Activated CD4-positive, alpha-beta T cell treated with anti-CD3 and anti-CD28 coated beads, Interleukin-2, amount 10 ng/mL, durations not matched to agents 24 days and 14 days (primary cell): ENCODE measurements at places on chromosomes 2 and 18. TPM values are rescaled to one million over a fixed set of nuclear protein-coding genes. Genes with fewer than 3 reads are reported as not detected.

GRCh38 chr2:191244350-191244749, 854 bp upstream of the MYO1B start:
- DNase-seq, result no peak
- H3K4me3 ChIP-seq, result peak overlapping the region; percentile 67
- peak overlapping the region; percentile 8 for H3K27ac ChIP-seq
- H3K4me1 ChIP-seq, result peaks cover 17% of the 10 kb centered on the region
- no peaks in the 10 kb centered on the region for H3K36me3 ChIP-seq

GRCh38 chr18:44916429-44917207, 235.9 kb downstream of the SETBP1 start:
- no peak overlapping the region for H3K27ac ChIP-seq
- DNase-seq, result no peak
- H3K36me3 ChIP-seq, result no peaks in the 10 kb centered on the region
- peaks cover 10% of the 10 kb centered on the region for H3K27me3 ChIP-seq
- no peak overlapping the region for H3K4me3 ChIP-seq

- DNase-seq, result no peak
- H3K4me1 ChIP-seq, result no peaks in the 10 kb centered on the region
- no peak overlapping the region for H3K27ac ChIP-seq
- H3K36me3 ChIP-seq, result no peaks in the 10 kb centered on the region
- H3K27me3 ChIP-seq, result no peaks in the 10 kb centered on the region
- H3K4me3 ChIP-seq, result no peak overlapping the region
Measured at GRCh38 chr2:126828051-126828450, 70.6 kb upstream of the TEX51 start.

The ZBTB7C gene
- 0.56 and 0.64 TPM in 2 replicates for total RNA-seq

The ASXL3 gene
- not detected in 2 replicates for total RNA-seq

GRCh38 chr2:134193006-134193405, 60.9 kb upstream of the MGAT5 start:
- no peak overlapping the region for H3K4me3 ChIP-seq
- H3K4me1 ChIP-seq, result peaks cover 27% of the 10 kb centered on the region
- peaks cover 6% of the 10 kb centered on the region for H3K36me3 ChIP-seq

DNA sequence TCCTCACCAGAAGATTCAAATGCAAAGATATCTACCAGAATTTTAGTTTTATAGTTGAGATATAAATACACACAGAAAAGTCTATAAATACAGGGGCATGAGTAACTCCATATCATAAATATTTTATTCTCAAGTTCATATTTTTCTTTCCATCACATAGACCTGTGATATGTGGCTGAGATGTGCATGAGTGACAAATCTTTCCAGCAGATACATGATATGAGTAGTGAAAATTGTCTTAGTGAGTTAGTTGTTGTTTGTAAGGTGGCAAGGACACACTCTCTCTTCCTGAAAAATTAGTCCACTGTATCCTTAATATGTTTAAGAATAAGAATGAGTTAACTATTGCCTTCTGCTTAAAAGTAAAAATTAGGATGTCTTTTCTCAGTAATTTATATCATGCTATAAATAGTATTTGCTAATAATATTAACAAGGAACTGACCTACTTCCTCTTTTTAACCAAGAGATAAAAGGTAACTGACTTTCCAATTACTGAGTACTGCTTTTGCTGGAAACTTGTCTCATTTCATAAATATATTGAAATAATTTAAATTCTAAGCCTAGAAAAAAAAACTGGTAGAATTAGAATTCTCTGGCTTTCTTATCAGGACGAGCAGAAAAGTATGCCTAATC, 85.2 kb upstream of the SESTD1 start:
- H3K36me3 ChIP-seq, result no peaks in the 10 kb centered on the region
- peaks cover 6% of the 10 kb centered on the region for H3K27me3 ChIP-seq
- H3K27ac ChIP-seq, result no peak overlapping the region
- no peak for DNase-seq
- H3K4me1 ChIP-seq, result no peaks in the 10 kb centered on the region
- H3K4me3 ChIP-seq, result no peak overlapping the region

GRCh38 chr2:199366406-199366805, 91.3 kb downstream of the SATB2 start:
- peaks cover 12% of the 10 kb centered on the region for H3K27me3 ChIP-seq
- no peak overlapping the region for H3K27ac ChIP-seq
- no peaks in the 10 kb centered on the region for H3K4me1 ChIP-seq
- H3K36me3 ChIP-seq, result no peaks in the 10 kb centered on the region

The ALK gene
- not detected in 2 replicates for total RNA-seq

GRCh38 chr2:64023485-64024258, 4.4 kb upstream of the VPS54 start:
- peaks cover 32% of the 10 kb centered on the region for H3K4me1 ChIP-seq
- no peak overlapping the region for H3K27ac ChIP-seq
- peaks cover 2% of the 10 kb centered on the region for H3K36me3 ChIP-seq
- no peak overlapping the region for H3K4me3 ChIP-seq
- DNase-seq, result no peak

GRCh38 chr18:710418-711300, 1.8 kb downstream of the ENOSF1 start:
- peak overlapping the region; percentile 92 for H3K27ac ChIP-seq
- H3K4me1 ChIP-seq, result peaks cover 35% of the 10 kb centered on the region
- H3K27me3 ChIP-seq, result no peaks in the 10 kb centered on the region
- DNase-seq, result no peak

GRCh38 chr18:23169673-23170044, 34.4 kb downstream of the CABLES1 start:
- H3K4me3 ChIP-seq, result no peak overlapping the region
- H3K4me1 ChIP-seq, result no peaks in the 10 kb centered on the region
- H3K27ac ChIP-seq, result no peak overlapping the region
- H3K36me3 ChIP-seq, result no peaks in the 10 kb centered on the region
- H3K27me3 ChIP-seq, result peaks cover 8% of the 10 kb centered on the region

GRCh38 chr2:207632575-207633493, 7.6 kb upstream of the METTL21A start:
- H3K27ac ChIP-seq, result peak overlapping the region; percentile 43
- peaks cover 4% of the 10 kb centered on the region for H3K27me3 ChIP-seq
- H3K36me3 ChIP-seq, result no peaks in the 10 kb centered on the region
- peaks cover 8% of the 10 kb centered on the region for H3K4me1 ChIP-seq
- no peak overlapping the region for H3K4me3 ChIP-seq

GRCh38 chr2:88711897-88712296, 20.4 kb downstream of the RPIA start:
- H3K4me1 ChIP-seq, result no peaks in the 10 kb centered on the region
- DNase-seq, result no peak
- no peaks in the 10 kb centered on the region for H3K27me3 ChIP-seq
- H3K27ac ChIP-seq, result no peak overlapping the region
- peaks cover 22% of the 10 kb centered on the region for H3K36me3 ChIP-seq

GRCh38 chr2:16321872-16322271, 343.8 kb downstream of the CYRIA start:
- H3K36me3 ChIP-seq, result no peaks in the 10 kb centered on the region
- no peaks in the 10 kb centered on the region for H3K27me3 ChIP-seq
- no peak overlapping the region for H3K4me3 ChIP-seq

GRCh38 chr2:46870051-46870839, 45.4 kb downstream of the MCFD2 start:
- no peak overlapping the region for H3K4me3 ChIP-seq
- no peak for DNase-seq
- peaks cover 1% of the 10 kb centered on the region for H3K27me3 ChIP-seq
- peaks cover 9% of the 10 kb centered on the region for H3K4me1 ChIP-seq

DNA sequence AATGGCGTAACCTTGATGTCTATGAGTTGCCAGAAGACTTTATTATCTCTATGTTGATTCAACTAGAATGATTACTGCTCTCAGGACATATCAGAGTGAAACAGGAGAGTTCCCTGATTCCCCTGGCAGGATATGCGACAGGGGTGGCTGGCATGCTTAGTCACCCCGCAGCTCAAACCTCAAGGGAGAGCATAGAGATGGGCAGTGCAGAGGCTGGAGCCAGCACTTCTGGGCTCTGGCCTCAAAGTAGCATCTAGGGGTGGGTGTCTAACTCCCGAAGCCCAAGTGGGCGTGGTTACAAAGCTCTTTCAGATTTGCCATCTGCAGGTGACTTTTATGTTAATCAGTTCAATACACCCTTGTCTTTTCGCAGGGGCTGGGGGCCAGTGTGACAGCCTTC, 391.6 kb downstream of the ADCYAP1 start:
- no peak for DNase-seq
- H3K27me3 ChIP-seq, result no peaks in the 10 kb centered on the region
- H3K36me3 ChIP-seq, result no peaks in the 10 kb centered on the region
- H3K4me1 ChIP-seq, result no peaks in the 10 kb centered on the region

The MLPH gene
- total RNA-seq, result not detected in 2 replicates

DNA sequence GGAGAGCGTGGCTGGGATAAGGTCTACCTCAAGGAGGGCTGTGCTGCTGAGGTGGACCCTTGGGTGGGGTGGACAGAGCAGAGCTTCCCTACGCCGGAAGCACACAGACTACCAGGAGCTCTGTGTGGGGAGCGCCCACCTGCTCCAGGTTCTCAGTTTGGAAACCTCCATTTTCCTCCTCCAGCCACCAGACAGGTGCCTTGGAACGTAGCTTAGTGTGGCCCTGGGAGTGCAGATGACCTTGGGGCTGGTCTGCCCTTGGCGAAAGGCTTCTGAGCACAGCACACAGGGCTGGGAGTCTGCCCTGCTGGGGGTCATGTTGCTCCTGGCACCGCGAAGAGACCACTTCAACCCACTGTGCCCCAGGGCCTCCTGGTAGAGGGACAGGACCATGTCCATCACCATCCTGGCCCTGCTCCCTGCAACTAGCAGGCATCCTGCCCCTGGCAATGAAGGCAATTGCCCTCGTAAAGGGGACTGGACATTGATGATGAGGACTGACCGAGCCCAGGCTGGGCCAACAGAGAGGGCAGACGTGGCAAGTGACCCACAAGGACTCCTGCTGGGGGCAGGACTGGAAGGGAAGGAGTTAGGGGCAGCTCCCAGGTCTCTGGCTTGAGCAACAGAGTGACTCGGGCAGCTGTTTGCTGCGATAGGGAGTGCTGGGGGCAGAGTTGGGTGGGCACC, 214.7 kb downstream of the CYP26B1 start:
- H3K27ac ChIP-seq, result no peak overlapping the region
- peak; percentile 30 for DNase-seq
- H3K4me1 ChIP-seq, result no peaks in the 10 kb centered on the region
- no peak overlapping the region for H3K4me3 ChIP-seq
- no peaks in the 10 kb centered on the region for H3K27me3 ChIP-seq

GRCh38 chr2:168687314-168687713, 115.1 kb upstream of the NOSTRIN start:
- DNase-seq, result peak; percentile 64
- H3K4me3 ChIP-seq, result no peak overlapping the region
- no peak overlapping the region for H3K27ac ChIP-seq
- peaks cover 8% of the 10 kb centered on the region for H3K4me1 ChIP-seq

DNA sequence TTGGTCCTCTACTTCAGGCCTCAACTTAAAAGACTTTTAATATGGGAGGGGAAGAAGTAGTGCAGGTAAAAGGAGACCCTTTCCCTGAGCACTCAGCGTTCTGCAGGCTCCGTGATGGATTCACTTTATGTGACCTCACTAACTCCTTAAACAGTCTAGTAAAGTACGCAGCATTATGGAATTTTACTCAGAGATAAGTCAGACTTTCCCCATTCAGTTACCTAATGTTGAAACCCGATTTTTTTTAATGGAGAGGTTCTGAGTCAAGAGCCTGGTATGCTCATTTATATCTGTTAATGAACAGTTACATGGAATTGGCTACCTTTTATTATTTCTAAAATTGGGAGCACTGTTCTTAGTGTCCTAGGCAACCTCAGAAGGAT, 34.1 kb downstream of the RASGRP3 start:
- no peak for DNase-seq
- H3K4me3 ChIP-seq, result no peak overlapping the region
- no peak overlapping the region for H3K27ac ChIP-seq
- peaks cover 5% of the 10 kb centered on the region for H3K36me3 ChIP-seq

- no peak for DNase-seq
- no peaks in the 10 kb centered on the region for H3K27me3 ChIP-seq
- no peaks in the 10 kb centered on the region for H3K36me3 ChIP-seq
Measured at GRCh38 chr2:234858145-234858544, 93.7 kb upstream of the SH3BP4 start.

The UGT1A4 gene
- not detected in 2 replicates for total RNA-seq

GRCh38 chr18:4358618-4359017, 96.5 kb downstream of the DLGAP1 start:
- DNase-seq, result no peak
- no peak overlapping the region for H3K4me3 ChIP-seq
- H3K27me3 ChIP-seq, result no peaks in the 10 kb centered on the region
- no peak overlapping the region for H3K27ac ChIP-seq
- no peaks in the 10 kb centered on the region for H3K36me3 ChIP-seq

- H3K4me3 ChIP-seq, result no peak overlapping the region
Measured at GRCh38 chr2:8872821-8873432, 35.5 kb upstream of the KIDINS220 start.

The SPATA3 gene
- not detected in 2 replicates for total RNA-seq

The MYO7B gene
- total RNA-seq, result 0.07 and 0.12 TPM in 2 replicates

DNA sequence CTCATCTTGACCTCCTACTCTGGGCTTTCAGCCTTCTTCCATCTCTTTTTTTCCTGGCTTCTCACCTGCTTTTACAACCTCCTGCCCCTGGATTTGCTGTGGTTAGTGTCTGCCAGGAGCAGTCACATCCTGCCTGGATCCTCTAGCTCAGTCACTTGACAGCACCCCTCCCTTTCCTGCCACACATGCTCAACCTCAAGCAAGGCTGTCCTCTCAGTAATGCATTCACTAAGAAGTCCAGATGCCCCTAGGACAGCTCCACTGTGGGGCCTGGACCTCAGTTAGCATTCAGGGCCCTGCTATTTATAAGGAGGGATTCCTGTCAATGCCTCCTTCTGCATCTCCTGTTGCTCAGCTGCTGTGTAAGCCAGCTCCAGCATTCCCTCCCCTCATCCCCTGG, 275.5 kb downstream of the SMAD2 start:
- no peaks in the 10 kb centered on the region for H3K27me3 ChIP-seq
- no peak overlapping the region for H3K27ac ChIP-seq
- no peaks in the 10 kb centered on the region for H3K36me3 ChIP-seq
- no peak for DNase-seq
- H3K4me1 ChIP-seq, result no peaks in the 10 kb centered on the region

The ONECUT2 gene
- not detected in 2 replicates for total RNA-seq

- H3K36me3 ChIP-seq, result no peaks in the 10 kb centered on the region
- no peaks in the 10 kb centered on the region for H3K4me1 ChIP-seq
- DNase-seq, result no peak
- H3K4me3 ChIP-seq, result no peak overlapping the region
Measured at GRCh38 chr2:71613953-71614925, 160.9 kb downstream of the DYSF start.

The REG3G gene
- total RNA-seq, result not detected in 2 replicates

The FOXD4L1 gene
- 0.17 and 0.30 TPM in 2 replicates for total RNA-seq

- no peak overlapping the region for H3K27ac ChIP-seq
- no peaks in the 10 kb centered on the region for H3K36me3 ChIP-seq
- DNase-seq, result no peak
- H3K4me3 ChIP-seq, result no peak overlapping the region
- peaks cover 32% of the 10 kb centered on the region for H3K27me3 ChIP-seq
Measured at GRCh38 chr2:240275386-240275785, 134.9 kb upstream of the OTOS start.
